Hematopoietic multipotent progenitor cell treated with erythropoietin and hydrocortisone succinate and interleukin-3 and kit ligand, for 17 days (in vitro differentiated cells): ENCODE measurements at places on chromosomes 4 and X.
A peak's percentile ranks its signal among the peaks of the same experiment; 100 is the strongest.

- no peak for DNase-seq
Observed at GRCh38 chr4:186657764-186658163, 65.9 kb downstream of the FAT1 start.

GRCh38 chr4:161189286-161190134 is 974.3 kb downstream of the FSTL5 start:
- no peak for DNase-seq

DNA sequence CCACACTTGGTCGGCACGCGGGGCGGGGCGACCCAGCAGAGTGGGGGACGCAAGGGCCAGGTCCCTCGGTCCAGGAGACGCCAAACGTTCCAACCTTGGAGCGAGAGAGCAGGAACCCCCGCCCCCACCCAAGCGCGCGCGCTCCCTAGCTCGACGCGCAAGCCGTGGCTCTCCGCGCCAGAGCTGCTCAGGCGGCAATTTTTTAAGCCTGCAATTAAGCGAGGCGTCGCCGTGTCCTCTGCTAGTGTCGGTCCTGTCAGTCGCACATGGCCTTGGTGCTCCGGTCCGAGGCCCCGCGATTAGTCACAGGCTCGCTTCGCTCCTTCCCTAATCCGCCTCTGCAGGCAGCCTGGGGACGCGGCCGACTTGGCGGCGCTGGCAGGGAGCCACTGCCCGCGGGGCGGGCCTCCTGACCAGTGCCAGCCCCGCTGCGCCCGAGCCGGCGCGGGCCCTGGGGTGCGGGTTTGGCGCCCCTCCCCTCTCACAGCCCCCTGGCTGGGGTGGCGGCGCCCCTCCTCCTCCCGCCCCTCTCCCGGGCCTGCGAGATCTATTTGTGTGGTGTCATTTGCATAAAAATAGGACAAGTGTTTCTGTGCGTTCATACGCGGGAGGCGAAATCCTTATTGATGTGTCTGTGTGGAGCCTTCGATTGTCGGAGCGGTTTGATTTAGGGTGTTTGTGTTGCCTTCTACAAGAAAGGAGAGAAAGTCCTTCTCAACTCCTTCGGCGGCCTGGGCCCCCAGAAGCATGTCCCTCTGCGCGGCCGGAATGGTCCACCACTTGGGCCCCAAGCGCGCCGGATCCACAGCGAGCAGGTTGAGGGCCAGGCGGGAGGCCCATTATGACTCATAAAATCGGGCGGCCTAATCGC is 9.8 kb upstream of the BCOR start:
- peak; percentile 69 for DNase-seq

DNA sequence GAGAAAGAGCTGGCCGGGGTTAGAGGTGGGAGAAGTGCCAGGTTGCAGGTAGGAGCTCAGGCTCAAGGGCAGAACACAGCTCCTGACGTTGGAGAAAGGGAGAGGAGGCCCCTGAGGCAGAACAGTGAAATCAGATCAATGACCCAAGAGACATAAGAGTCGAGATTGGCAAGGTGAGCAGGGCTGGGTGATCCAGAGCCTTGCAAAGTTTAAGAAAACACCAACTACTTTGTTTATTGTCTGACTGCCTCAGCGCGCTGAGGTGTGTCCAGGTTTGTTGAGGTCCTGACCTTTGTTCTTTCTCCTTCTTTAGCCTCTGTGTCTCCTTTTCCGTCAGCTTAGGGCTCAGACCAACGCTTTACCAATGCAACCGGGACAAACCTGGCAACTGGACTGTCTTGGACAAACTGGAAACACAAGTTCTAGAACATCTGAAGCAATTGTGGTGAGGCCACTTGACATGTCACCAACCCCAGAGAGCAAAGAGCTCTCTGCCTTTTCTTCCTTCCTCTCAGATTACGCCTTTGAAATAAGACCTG is 28.3 kb downstream of the CHRNA9 start:
- no peak for DNase-seq

- DNase-seq, result no peak
Observed at GRCh38 chrX:72659723-72660122, 54.4 kb downstream of the PHKA1 start.

DNA sequence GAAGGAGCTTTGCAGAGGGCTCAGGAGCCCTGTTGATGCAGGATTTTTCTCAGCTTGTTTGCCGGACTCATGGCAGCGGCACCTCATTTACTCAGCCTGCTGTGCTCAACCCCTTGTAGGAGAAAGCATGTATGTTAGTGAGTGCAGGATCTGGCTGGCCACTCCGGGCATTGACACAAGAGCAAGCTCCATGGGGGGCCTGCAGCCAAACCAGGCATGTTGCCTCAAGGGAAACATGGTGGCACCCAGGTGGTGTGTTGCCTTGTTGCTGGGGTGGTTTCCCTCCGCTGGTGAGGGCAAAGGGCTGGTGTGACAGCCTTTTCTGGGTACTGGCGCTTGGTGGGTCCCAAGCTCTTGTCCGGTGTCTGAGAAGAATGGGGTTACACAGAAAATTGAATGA is 189.3 kb upstream of the ANXA3 start:
- DNase-seq, result no peak

- no peak for DNase-seq
Observed at GRCh38 chr4:53502094-53502493, 89.2 kb downstream of the LNX1 start.

DNA sequence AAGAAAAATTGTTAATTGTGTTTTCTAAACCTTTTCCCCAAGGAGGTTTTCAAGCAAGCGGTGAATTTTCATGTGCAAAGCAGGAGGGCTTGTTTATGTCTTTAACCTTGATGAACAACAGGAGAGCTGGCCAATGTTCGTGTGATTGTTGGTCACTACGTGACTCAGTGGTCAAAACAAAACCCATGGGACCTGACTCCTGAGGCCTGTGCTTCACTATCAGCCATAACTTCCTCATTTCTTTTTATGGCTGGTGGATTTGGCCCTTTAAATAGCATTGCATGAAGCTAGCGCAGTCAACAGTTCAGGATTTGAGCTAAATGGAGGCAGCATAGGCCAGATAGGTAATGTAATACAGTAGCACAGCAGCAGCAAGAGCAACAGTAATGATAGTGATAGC is 80.5 kb downstream of the MID1IP1 start:
- DNase-seq, result no peak
